WERI-Rb-1 (cell line): ENCODE measurements at places on chromosomes 5 and 9.

DNA sequence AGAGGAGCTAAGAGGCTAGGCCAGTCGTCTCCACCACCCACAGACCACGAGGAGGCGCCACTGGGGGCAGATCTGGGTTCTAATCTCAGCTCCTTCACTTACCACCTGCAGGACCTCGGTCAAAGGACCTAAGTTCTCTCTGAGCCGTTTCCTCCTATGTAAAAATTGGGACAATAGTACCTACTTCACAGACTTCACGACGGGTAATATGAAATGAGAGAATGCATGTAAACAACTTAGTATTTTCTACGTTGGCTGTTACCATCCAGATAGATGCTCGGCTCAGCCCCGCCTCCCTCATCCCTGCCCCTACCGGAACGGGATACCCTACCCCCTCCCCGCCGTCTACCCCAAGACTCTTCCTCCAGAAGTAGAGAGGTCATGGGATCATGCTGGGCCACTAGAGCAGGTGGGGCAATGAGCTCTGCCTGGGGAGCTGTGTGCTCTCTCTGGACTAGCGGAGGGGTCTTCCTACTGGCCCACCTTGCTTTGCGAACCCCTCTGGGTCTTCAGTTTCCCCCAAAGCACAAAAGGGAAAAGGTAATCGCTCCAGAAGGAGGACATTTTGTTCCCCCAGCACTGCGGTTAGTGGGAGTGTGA, 541 bp downstream of the GNPDA1 start:
- peak; percentile 67 for DNase-seq

- no peak for DNase-seq
These were observed 416.1 kb downstream of the TAF11L14 start for GRCh38 chr5:18050345-18050744.

- no peak for DNase-seq
These were observed 54.2 kb downstream of the MAPKAP1 start for GRCh38 chr9:125652759-125653158.

GRCh38 chr5:169610606-169611005, 26.5 kb upstream of the DOCK2 start:
- DNase-seq, result no peak
